ENCODE measurements at places on chromosomes 5 and 9.

DNA sequence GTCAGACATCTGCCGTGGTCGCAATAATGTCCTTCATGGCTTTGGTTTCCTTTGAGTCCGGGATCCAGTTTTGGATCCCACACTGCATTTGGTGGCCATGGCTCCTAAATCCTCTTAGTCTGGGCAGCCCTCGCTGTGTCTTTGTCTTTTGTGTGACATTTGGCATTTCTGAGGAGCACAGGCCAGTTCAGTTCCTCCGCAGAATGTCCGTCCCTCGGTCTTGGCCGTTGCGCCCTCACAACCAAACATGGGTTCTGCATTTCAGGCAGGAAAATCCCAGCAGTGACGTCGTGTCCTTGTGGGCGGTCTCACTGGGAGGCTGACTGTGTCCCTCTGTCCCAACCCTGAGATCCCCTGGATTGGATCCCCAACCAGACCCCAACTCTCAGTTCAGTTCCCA is 172.9 kb upstream of the PPP1R26 start:
- DNase-seq = no peak

GRCh38 chr9:126754436-126755316 is 50.2 kb upstream of the ZBTB43 start:
- DNase-seq = no peak

GRCh38 chr9:98381311-98382103 is 126.1 kb upstream of the TBC1D2 start:
- peak; percentile 9 for DNase-seq

DNA sequence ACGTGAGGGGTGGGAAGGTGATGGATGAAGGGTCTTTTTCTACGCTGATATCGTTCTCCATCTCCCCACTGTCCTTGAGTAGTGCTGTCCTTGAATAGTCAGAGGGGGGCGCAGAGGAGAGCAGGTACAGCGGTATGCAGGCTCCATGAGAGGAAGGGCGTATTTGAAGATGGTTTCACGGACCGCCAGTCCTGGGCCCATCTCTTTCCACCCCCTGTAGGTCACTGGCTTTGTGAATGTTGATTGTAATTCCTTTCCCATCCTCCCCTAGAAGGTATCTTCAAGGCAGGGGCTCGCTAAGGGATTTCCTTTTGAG is 40.8 kb upstream of the DAB2IP start:
- no peak for DNase-seq

- DNase-seq = no peak
These were observed 33.3 kb downstream of the TLE1 start for GRCh38 chr9:81656004-81656403.

DNA sequence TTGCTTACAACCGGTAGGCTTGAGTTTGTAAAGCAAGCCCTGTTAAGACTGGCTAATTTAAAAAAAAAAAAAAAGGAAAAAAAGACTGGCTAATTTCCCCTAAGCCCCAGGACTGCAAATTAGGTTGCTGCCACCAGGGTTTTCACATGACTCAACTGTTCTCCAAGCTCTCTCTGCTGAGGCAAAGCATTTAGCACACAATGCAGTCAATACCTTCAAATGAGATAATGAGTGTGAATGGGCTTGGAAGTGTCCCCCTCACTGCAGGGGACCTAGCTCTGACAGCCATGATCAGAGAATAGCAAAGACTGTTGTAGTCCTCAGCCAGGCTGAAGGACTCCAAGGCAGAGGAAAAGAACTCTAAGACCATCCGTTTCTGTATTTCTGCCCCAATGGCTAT is 42.8 kb upstream of the ZSWIM6 start:
- no peak for DNase-seq

- no peak for DNase-seq
These were observed 81.5 kb upstream of the MSX2 start for GRCh38 chr5:174642816-174643405.

- DNase-seq = no peak
These were observed 211.3 kb upstream of the IRX4 start for GRCh38 chr5:2093859-2094615.

All from RWPE2 (cell line).